Astrocyte (in vitro differentiated cells and primary cell): ENCODE measurements at places on chromosomes 7 and 10. TPM values are rescaled to one million over a fixed set of nuclear protein-coding genes. Genes with fewer than 3 reads are reported as not detected.

DNA sequence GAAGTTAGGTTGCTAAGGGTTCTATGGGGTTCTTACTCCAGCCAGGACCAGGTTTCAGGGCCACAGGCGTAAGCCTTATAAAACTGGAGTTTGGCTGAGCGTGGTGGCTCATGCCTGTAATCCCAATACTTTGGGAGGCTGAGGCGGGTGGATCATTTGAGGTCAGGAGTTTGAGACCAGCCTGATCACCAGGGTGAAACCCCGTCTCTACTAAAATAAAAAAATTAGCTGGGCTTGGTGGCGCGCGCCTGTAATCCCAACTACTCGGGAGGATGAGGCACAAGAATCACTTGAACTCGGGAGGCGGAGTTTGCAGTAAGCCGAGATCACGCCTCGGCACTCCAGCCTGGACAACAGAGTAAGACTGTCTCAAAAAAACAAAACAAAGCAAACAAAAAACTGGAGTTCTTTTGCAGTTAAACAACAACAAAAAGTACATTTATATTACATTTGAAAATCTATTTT, 347 bp upstream of the RRP12 start:
- no peak for DNase-seq
- no peaks in the 10 kb centered on the region for H3K27me3 ChIP-seq
- H3K4me3 ChIP-seq: peak overlapping the region; percentile 88
- peaks cover 9% of the 10 kb centered on the region for H3K4me1 ChIP-seq

DNA sequence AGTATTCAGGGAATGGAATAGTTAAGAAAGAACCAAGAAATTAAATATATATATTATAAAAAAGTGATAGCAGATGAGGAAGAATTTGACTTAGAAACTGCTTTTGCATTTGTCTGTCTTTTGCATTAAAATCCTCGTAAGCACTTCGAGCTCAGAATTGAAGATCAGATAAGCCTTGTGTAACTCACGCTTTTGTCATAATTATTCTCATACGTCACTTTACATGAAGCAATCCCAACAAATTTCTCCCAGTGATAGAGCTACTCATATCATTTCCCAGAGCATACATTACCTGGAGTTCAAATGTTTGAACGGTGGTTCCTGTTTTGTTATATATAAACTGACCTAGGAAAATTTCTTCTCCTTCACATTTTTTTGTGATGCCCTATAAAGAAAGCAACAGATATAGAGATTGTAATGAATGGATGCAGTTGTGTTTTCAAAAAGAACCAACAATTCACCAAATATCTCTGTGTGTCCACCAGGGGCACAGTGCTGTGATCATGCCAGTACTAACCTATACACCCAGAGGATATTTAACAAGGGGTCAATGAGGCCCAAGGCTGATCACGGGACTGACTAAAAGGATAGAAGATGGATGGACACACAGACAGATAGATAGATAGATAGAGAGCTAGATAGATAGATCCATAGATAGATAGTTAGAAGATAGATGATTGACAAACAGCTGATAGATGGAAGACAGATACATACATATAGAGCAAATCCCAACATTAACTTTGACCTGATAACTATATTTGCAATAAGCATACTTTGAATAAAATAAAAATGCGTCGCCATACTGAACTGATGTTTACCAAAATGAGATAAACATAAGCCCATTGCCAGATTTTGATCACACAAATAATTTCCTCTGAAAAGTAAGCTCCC, 9.3 kb upstream of the HUS1 start:
- no peak overlapping the region for H3K27ac ChIP-seq
- no peak for DNase-seq
- H3K27me3 ChIP-seq: no peaks in the 10 kb centered on the region
- H3K4me1 ChIP-seq: peaks cover 7% of the 10 kb centered on the region
- H3K36me3 ChIP-seq: no peaks in the 10 kb centered on the region

- H3K4me3 ChIP-seq: peak overlapping the region; percentile 43
- DNase-seq: peak; percentile 56
- no peaks in the 10 kb centered on the region for H3K36me3 ChIP-seq
- peaks cover 14% of the 10 kb centered on the region for H3K4me1 ChIP-seq
Measured at GRCh38 chr7:96388166-96388565, 66.3 kb upstream of the SLC25A13 start.

DNA sequence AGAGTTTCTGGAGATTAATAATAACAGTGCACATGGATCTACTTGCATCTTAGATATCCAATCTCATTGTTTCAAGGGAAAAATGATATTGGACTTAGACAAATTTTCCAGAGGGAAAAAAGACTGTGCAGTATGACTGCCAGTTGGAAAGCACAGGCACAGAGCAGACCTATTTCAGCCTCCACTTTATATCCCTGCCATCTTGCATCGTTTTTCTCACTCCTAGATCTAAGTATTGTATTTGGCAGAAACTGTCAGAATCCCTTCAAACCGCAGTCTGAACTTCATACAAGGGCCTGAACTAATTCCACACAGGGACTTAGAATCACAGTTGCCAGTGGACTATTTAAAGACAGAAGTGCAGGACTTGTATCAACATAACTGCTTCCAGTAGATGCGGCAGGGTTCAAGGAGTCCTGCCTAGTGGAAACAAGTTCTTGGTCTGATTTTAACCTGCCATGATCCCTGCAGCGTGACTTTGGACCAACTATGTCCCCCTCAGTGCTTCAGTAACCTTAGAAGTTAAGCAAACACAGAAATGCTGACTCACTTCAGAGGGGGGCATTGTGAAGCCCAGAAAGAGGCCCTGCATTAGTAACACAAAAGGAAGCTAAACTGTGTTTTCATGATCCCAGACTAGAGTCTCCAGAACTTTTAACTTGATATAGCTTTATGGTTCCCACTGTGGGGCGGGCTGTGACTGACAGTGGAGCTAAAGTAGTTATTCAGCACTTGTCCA, 95.7 kb upstream of the PALS2 start:
- peak; percentile 86 for DNase-seq
- H3K27ac ChIP-seq: peak overlapping the region; percentile 35
- no peak overlapping the region for H3K4me3 ChIP-seq
- peaks cover 16% of the 10 kb centered on the region for H3K4me1 ChIP-seq
- H3K27me3 ChIP-seq: no peaks in the 10 kb centered on the region

GRCh38 chr7:13411151-13411550, 578.3 kb downstream of the ETV1 start:
- H3K4me1 ChIP-seq: peaks cover 3% of the 10 kb centered on the region
- H3K36me3 ChIP-seq: no peaks in the 10 kb centered on the region
- H3K4me3 ChIP-seq: no peak overlapping the region

- no peaks in the 10 kb centered on the region for H3K27me3 ChIP-seq
- no peak for DNase-seq
- H3K36me3 ChIP-seq: no peaks in the 10 kb centered on the region
- no peak overlapping the region for H3K4me3 ChIP-seq
- no peak overlapping the region for H3K27ac ChIP-seq
- no peaks in the 10 kb centered on the region for H3K4me1 ChIP-seq
Measured at GRCh38 chr10:105650306-105650705, 1009.2 kb downstream of the SORCS3 start.

GRCh38 chr10:76558996-76559891, 1078.4 kb downstream of the KCNMA1 start:
- peak; percentile 93 for DNase-seq
- H3K4me1 ChIP-seq: peaks cover 12% of the 10 kb centered on the region
- H3K4me3 ChIP-seq: no peak overlapping the region

DNA sequence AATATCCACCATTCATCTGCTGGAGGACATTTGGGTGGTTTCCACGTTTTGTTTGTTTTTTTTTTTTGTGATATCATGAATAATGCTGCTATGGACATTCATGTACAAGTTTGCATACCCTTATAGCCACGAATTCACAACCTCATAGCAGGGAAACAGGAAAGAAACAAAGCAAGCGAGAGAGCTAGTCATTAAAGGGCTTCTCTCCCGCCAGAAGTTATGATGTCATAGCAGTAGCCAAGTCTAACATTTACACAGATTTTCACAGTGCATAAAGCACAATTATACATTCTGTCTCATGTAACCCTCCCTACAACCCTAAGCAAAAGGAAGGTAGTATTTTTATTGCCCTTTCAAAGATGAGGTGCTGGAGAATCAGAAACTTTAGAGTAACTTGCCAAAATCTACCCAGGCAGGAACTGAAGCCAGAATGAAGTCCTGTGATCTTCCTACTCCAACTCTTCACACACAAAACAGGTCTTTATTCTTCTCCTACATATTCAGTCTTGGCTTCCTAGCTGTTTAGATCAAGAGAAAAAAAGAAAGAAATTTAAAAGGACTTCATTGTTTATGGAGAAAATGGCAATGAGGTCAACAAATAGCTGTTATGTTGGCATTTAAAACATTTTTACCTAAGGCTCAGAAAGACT, 33.9 kb upstream of the GPAM start:
- H3K27me3 ChIP-seq: no peaks in the 10 kb centered on the region
- H3K27ac ChIP-seq: no peak overlapping the region
- DNase-seq: no peak

- H3K27ac ChIP-seq: no peak overlapping the region
- no peak for DNase-seq
- no peak overlapping the region for H3K4me3 ChIP-seq
Measured at GRCh38 chr7:24059775-24060174, 224.2 kb upstream of the NPY start.

The HTRA1 gene
- 34.9 and 89.8 TPM in 2 replicates for total RNA-seq
